ENCODE measurements at places on chromosomes 6 and 20. TPM values are rescaled to one million over a fixed set of nuclear protein-coding genes. Genes with fewer than 3 reads are reported as not detected.

The TINAG gene
- not detected for total RNA-seq

The BRPF3 gene
- total RNA-seq = 10.6 TPM

DNA sequence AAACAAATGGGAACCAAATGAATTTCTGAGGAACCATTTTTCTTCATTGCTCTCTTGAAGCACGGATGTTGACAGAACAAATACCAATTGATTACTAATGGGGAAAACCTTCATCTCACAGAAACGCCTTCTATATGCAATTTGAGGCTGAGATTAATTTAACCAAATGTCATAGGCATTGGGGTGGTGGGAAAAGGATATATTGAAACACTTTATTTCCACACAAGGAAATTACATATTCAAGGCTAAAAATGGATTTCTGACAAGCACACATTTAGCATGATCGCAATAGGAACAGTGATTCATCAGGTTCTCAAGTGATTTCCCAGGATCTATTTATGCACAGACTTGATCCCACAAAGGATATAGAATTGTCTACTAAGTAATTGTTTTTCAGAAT is 88.9 kb downstream of the COL12A1 start:
- DNase-seq = peak; percentile 39

GRCh38 chr6:72132427-72132826 is 246.1 kb downstream of the RIMS1 start:
- DNase-seq = no peak

- DNase-seq = no peak
Observed at GRCh38 chr6:103783329-103783728, 1076.4 kb downstream of the HACE1 start.

- no peak for DNase-seq
Observed at GRCh38 chr20:16410626-16411025, 162.6 kb downstream of the KIF16B start.
